ENCODE measurements at places on chromosomes 4 and X. TPM values are rescaled to one million over a fixed set of nuclear protein-coding genes. Genes with fewer than 3 reads are reported as not detected.

SSX3 gene
- not detected for total RNA-seq

YY2 gene
- 1.6 TPM for total RNA-seq

CYLC1 gene
- total RNA-seq, result not detected

CPEB2 gene
- total RNA-seq, result 5.7 TPM

PRSS12 gene
- total RNA-seq, result 10.4 TPM

CLCN4 gene
- total RNA-seq, result 15.7 TPM

DCAF12L2 gene
- 12.0 TPM for total RNA-seq

GPRASP3 gene
- total RNA-seq, result 6.3 TPM

NXF2B gene
- not detected for total RNA-seq

OGT gene
- total RNA-seq, result 123 TPM

FABP2 gene
- total RNA-seq, result not detected

MRFAP1 gene
- 83.0 TPM for total RNA-seq

SMAD1 gene
- 38.6 TPM for total RNA-seq

GYG2 gene
- 7.8 TPM for total RNA-seq

SORCS2 gene
- total RNA-seq, result 3.1 TPM

TKTL1 gene
- 0.52 TPM for total RNA-seq

TXK gene
- 0.52 TPM for total RNA-seq

ZNF732 gene
- total RNA-seq, result 1.6 TPM

USP26 gene
- not detected for total RNA-seq

SMPX gene
- total RNA-seq, result 223 TPM

KDR gene
- 49.1 TPM for total RNA-seq

BEX5 gene
- 0.52 TPM for total RNA-seq

ARHGEF6 gene
- total RNA-seq, result 25.6 TPM

NEXMIF gene
- 1.0 TPM for total RNA-seq

CXorf51A gene
- total RNA-seq, result not detected

SHROOM4 gene
- 3.7 TPM for total RNA-seq

FMR1NB gene
- not detected for total RNA-seq

TMEM47 gene
- 54.8 TPM for total RNA-seq

PNCK gene
- not detected for total RNA-seq

PDGFC gene
- 35.0 TPM for total RNA-seq

FRMD7 gene
- 0.52 TPM for total RNA-seq

MED14 gene
- total RNA-seq, result 35.5 TPM

PAGE5 gene
- total RNA-seq, result not detected

LUZP4 gene
- not detected for total RNA-seq

SH2D1A gene
- total RNA-seq, result 1.0 TPM

GPR119 gene
- not detected for total RNA-seq

PABPC5 gene
- 6.3 TPM for total RNA-seq

RBPJ gene
- 77.2 TPM for total RNA-seq

SSX4 gene
- not detected for total RNA-seq

ADGRG2 gene
- 7.8 TPM for total RNA-seq

UGT2A1 gene
- under 0.01 TPM for total RNA-seq

BTK gene
- 2.1 TPM for total RNA-seq

NPNT gene
- 74.1 TPM for total RNA-seq

Measured in skeletal muscle tissue (tissue), 5 donors.